ENCODE measurements at places on chromosomes 2 and 18.

- peak; percentile 32 for DNase-seq
These were observed 706.8 kb downstream of the SLC4A3 start for GRCh38 chr2:220334210-220334609.

GRCh38 chr2:152056418-152056817 lies 42.4 kb downstream of the CACNB4 start:
- no peak for DNase-seq

GRCh38 chr18:1595195-1595594 lies 690.5 kb downstream of the ADCYAP1 start:
- no peak for DNase-seq

DNA sequence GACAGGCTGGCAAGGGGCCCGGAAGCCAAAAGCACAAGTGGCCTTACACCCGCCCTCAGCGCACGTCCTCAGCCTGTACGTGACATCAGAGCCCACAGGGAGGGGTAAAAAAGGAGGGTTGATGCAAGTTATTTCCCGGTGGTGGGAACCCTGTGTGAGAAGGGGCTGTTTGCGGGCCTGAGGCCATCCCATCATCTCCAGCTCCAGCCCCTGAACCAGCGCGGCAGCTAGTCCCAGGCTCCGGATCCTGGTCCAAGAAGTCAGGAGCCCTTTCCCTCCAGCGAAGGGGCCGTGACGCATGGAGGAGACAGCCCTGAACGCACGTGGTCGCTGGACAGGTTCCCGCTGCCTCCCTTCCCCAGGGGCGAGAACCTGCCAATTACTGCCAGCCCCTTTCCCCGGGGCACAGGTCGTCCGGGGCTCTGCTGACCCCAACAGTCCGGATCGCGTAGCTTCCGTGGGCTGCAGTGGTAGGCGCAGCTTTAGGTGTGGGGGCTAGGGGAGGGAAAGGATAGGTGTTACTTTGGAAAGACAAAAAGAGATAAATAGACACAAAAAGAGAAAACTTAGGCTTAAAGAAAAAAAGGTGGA lies 1.3 kb upstream of the LRP2 start:
- DNase-seq = no peak

- DNase-seq = no peak
These were observed 59.3 kb downstream of the HDLBP start for GRCh38 chr2:241256168-241256545.

- peak; percentile 59 for DNase-seq
These were observed 34.2 kb downstream of the CERS6 start for GRCh38 chr2:168490015-168490874.

DNA sequence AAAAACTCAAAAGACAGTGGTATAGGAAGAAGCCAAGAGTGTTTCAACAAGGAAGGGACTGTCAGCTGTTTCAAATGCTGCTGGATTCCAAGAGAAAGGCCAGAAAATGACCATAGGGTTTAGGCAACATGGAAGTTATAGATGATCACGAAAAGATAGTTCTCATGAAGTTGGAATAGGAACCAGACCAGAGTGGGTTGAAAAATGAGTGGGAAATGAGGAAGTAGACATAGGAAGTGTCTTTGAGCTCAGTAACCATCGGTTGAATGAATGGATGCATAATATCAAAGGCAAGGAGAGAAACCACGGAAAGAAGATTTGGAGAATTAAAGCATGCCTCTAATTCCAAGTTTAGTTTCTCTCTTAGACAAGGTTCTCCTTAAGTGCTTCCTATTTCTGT lies 1.3 kb downstream of the NCAPH start:
- no peak for DNase-seq

GRCh38 chr2:128406736-128407554 lies 88.3 kb upstream of the HS6ST1 start:
- DNase-seq = no peak

Data from fibroblast of skin of right biceps (primary cell).